Effector memory CD8-positive, alpha-beta T cell (primary cell): ENCODE measurements at places on chromosomes 2 and 18.

- no peaks in the 10 kb centered on the region for H3K4me1 ChIP-seq
- no peaks in the 10 kb centered on the region for H3K27me3 ChIP-seq
- DNase-seq = no peak
- H3K27ac ChIP-seq = no peak overlapping the region
- H3K36me3 ChIP-seq = no peaks in the 10 kb centered on the region
- no peak overlapping the region for H3K4me3 ChIP-seq
These were observed 156.1 kb upstream of the CYRIA start for GRCh38 chr2:16821692-16822091.

GRCh38 chr2:222736301-222736700 lies 64.8 kb downstream of the MOGAT1 start:
- no peaks in the 10 kb centered on the region for H3K4me1 ChIP-seq
- no peak overlapping the region for H3K27ac ChIP-seq
- peaks cover 24% of the 10 kb centered on the region for H3K27me3 ChIP-seq
- no peak for DNase-seq

DNA sequence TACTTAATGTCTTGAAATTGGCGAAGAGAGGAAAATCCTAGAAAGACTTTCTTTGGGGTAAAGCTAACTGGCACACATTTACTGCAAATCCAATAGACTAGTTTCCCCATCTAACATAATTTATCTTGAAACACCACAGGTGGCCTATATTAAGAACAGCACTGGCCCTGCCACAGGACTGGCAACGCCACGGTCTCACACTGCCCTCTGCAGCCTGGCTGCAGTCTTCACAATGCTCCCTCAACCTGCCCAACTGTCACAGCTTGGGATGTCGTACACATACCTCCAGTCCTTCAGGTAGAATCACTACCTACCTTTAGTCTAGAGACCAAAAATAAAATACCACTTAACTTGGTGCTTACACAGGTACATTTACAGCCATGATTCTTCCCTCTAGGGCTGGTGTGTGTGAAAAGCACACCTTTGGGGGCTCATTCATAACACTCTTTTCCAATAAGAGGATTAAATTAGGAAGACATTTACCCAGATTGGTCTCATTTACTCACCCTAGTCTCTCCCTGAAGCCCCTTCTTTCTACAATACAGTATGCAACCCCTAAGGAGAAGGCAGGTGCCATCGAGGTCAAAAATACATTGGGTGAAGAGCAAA lies 222.2 kb downstream of the C1D start:
- H3K4me1 ChIP-seq = no peaks in the 10 kb centered on the region
- H3K4me3 ChIP-seq = no peak overlapping the region
- DNase-seq = peak; percentile 1
- no peak overlapping the region for H3K27ac ChIP-seq
- H3K27me3 ChIP-seq = peaks cover 28% of the 10 kb centered on the region
- no peaks in the 10 kb centered on the region for H3K36me3 ChIP-seq

DNA sequence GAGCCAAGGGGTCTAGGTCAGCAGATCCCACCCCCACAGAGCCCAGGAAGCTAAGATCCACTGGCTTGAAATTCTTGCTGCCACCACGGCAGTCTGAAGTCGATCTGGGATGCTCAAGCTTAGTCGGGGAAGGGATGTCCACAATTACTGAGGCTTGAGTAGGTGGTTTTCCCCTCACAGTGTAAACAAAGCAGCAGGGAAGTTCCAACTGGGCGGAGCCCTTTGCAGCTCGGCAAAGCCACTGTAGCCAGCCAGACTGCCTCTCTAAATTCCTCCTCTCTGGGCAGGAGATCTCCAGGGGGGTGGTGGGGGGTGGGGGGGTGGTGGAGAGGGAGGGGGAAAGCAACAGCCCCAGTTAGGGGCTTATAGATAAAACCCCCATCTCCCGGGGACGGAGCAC lies 419.5 kb downstream of the NUP35 start:
- H3K4me3 ChIP-seq = no peak overlapping the region
- no peak for DNase-seq
- H3K4me1 ChIP-seq = no peaks in the 10 kb centered on the region

- H3K36me3 ChIP-seq = peaks cover 6% of the 10 kb centered on the region
- no peaks in the 10 kb centered on the region for H3K27me3 ChIP-seq
- H3K4me3 ChIP-seq = peak overlapping the region; percentile 87
These were observed 42.9 kb downstream of the HDLBP start for GRCh38 chr2:241272303-241273209.

- DNase-seq = no peak
- peaks cover 6% of the 10 kb centered on the region for H3K4me1 ChIP-seq
- H3K27ac ChIP-seq = no peak overlapping the region
- H3K36me3 ChIP-seq = no peaks in the 10 kb centered on the region
These were observed 21.8 kb upstream of the FAHD2A start for GRCh38 chr2:95380731-95381130.

GRCh38 chr2:225468131-225468530 lies 68.6 kb downstream of the NYAP2 start:
- no peaks in the 10 kb centered on the region for H3K27me3 ChIP-seq
- H3K27ac ChIP-seq = no peak overlapping the region
- peaks cover 14% of the 10 kb centered on the region for H3K4me1 ChIP-seq
- no peak for DNase-seq
- no peak overlapping the region for H3K4me3 ChIP-seq

GRCh38 chr2:200655918-200656580 lies 70.2 kb downstream of the AOX1 start:
- no peak overlapping the region for H3K4me3 ChIP-seq
- no peak for DNase-seq
- H3K27me3 ChIP-seq = peaks cover 9% of the 10 kb centered on the region

GRCh38 chr2:114248648-114249047 lies 193.8 kb upstream of the DPP10 start:
- no peak overlapping the region for H3K27ac ChIP-seq
- no peaks in the 10 kb centered on the region for H3K4me1 ChIP-seq
- H3K36me3 ChIP-seq = no peaks in the 10 kb centered on the region
- H3K4me3 ChIP-seq = no peak overlapping the region
- H3K27me3 ChIP-seq = no peaks in the 10 kb centered on the region

DNA sequence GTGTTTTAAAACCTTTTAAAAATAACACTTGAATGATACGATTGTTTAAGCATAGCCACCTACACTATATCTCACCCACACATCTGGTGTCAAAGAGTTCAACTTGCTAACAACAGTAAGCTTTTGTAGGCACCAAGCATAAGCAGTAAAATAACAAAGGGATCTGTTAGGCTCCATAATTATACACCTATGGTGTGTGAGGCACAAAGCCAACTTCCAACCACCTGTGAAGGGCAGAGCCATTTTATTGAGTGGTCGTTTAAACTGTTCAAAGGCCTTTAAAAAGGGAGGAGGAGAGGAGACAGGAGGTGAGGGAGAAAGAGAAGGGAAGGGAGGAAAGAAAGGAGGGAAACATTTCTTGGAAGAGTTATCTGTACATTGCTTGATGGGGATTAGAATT lies 27.9 kb downstream of the NEMP2 start:
- no peak overlapping the region for H3K4me3 ChIP-seq
- DNase-seq = no peak
- H3K27me3 ChIP-seq = no peaks in the 10 kb centered on the region
- H3K27ac ChIP-seq = peak overlapping the region; percentile 21
- peaks cover 6% of the 10 kb centered on the region for H3K4me1 ChIP-seq

GRCh38 chr2:85774126-85774978 lies 20.6 kb downstream of the ATOH8 start:
- no peak for DNase-seq
- no peaks in the 10 kb centered on the region for H3K36me3 ChIP-seq
- no peaks in the 10 kb centered on the region for H3K4me1 ChIP-seq
- peaks cover 51% of the 10 kb centered on the region for H3K27me3 ChIP-seq

DNA sequence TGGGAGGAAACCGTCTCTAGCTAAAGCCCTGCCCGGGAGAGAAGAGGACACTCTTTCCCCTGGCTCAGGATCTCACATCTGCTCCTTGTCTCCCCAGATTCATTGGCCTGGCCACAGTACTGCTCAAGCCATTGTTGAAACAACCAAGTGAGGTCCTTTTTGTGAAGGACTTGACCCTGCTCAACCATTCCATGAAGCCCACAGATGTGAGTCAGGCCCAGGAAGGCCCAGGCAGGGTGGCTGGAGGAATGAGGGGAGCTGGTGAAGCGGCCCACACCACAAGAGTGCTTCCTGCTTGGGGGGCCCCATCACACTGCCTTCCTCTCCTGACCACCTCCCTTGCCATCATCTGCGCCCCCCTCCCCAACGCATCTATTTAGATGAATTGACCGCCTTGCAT lies 5.1 kb downstream of the FER1L5 start:
- DNase-seq = no peak
- no peak overlapping the region for H3K27ac ChIP-seq
- H3K27me3 ChIP-seq = no peaks in the 10 kb centered on the region
- no peaks in the 10 kb centered on the region for H3K4me1 ChIP-seq
- no peak overlapping the region for H3K4me3 ChIP-seq

GRCh38 chr18:6782861-6783260 lies 53.3 kb downstream of the ARHGAP28 start:
- no peaks in the 10 kb centered on the region for H3K36me3 ChIP-seq
- no peaks in the 10 kb centered on the region for H3K27me3 ChIP-seq
- no peak overlapping the region for H3K27ac ChIP-seq
- no peak for DNase-seq
- no peak overlapping the region for H3K4me3 ChIP-seq

DNA sequence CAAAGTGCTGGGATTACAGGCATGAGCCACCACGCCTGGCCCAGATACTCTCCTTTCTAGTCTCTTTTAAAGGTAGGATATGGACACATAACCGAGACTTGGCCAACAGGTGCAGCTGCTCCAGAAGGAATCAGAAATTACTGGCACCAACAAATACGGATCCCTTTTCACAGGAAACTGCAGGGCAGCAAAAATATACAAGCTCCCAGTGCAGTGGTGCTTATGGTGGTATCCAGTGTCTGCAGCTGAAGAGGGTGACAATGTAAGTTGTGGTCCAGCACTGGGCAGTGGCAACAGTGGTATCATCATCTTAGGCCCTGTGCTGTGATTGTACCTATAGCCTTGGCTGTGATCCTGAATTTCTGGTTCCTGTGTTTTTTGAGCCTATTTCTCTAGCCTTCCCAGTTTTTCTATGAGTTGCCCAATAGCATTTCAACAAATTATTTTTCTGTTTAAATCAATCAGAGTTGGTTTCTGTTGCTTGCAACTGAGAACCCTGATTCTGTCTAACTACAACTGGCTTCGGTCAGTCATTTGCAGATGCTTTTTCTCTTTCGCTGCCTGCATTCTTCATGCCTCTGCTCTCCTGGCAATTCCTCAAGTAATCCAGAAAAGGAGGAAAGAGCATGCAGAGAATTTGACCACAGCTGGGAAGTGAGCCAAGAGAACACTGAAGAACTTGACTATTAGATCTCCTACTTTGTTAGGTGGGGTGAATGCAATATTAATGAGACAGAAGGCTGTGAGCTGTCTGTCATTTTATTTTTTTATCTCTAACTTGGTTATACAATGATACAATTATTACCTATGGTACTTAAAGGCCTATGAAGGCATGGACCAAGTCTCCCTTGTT lies 30.8 kb upstream of the EML4 start:
- no peak for DNase-seq
- H3K27me3 ChIP-seq = no peaks in the 10 kb centered on the region
- peak overlapping the region; percentile 66 for H3K27ac ChIP-seq
- no peaks in the 10 kb centered on the region for H3K36me3 ChIP-seq
- H3K4me1 ChIP-seq = peaks cover 40% of the 10 kb centered on the region

DNA sequence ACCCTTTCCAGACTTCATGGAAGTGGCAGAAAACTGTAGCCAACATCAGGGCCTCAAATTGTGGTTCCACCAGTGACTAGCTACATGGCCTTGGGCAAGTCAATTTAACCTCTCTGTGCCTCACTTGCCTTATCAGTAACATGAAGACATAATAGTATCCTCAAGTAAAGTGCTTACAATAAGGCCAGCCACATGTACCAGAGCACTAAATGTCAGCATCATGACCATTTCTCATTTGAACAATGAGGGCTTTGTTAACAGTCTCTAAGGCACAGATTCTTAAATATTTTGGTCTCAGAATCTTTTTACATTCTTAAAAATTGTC lies 5.8 kb upstream of the KCMF1 start:
- H3K36me3 ChIP-seq = peaks cover 42% of the 10 kb centered on the region
- peaks cover 52% of the 10 kb centered on the region for H3K4me1 ChIP-seq
- H3K27ac ChIP-seq = peak overlapping the region; percentile 78
- H3K4me3 ChIP-seq = no peak overlapping the region

GRCh38 chr18:37754141-37754540 lies 188.5 kb upstream of the CELF4 start:
- no peak for DNase-seq
- H3K4me3 ChIP-seq = no peak overlapping the region
- no peaks in the 10 kb centered on the region for H3K4me1 ChIP-seq

- DNase-seq = peak; percentile 68
- H3K27me3 ChIP-seq = no peaks in the 10 kb centered on the region
- peaks cover 79% of the 10 kb centered on the region for H3K4me1 ChIP-seq
- peaks cover 47% of the 10 kb centered on the region for H3K36me3 ChIP-seq
These were observed 41.0 kb downstream of the LPIN2 start for GRCh38 chr18:2971741-2972552.
